Dermis microvascular lymphatic vessel endothelial cell (primary cell): ENCODE measurements at places on chromosomes 2 and 18. TPM values are rescaled to one million over a fixed set of nuclear protein-coding genes. Genes with fewer than 3 reads are reported as not detected.

Gene CFC1
- total RNA-seq, result not detected in 2 replicates

Gene GULP1
- 2.5 and 2.6 TPM in 2 replicates for total RNA-seq

Gene EPAS1
- 109 and 193 TPM in 2 replicates for total RNA-seq

Gene SERPINB13
- not detected in 2 replicates for total RNA-seq

Gene RAB27B
- not detected in 2 replicates for total RNA-seq

Gene SERPINB12
- total RNA-seq, result not detected in 2 replicates

Gene PDE11A
- under 0.01 TPM in 2 replicates for total RNA-seq

Gene LYPD6
- 7.8 and 13.3 TPM in 2 replicates for total RNA-seq

Gene FAHD2B
- total RNA-seq, result 6.7 and 8.9 TPM in 2 replicates

Gene CCDC141
- 0.63 and 1.5 TPM in 2 replicates for total RNA-seq

Gene KATNAL2
- total RNA-seq, result 0.25 and 0.64 TPM in 2 replicates

DNA sequence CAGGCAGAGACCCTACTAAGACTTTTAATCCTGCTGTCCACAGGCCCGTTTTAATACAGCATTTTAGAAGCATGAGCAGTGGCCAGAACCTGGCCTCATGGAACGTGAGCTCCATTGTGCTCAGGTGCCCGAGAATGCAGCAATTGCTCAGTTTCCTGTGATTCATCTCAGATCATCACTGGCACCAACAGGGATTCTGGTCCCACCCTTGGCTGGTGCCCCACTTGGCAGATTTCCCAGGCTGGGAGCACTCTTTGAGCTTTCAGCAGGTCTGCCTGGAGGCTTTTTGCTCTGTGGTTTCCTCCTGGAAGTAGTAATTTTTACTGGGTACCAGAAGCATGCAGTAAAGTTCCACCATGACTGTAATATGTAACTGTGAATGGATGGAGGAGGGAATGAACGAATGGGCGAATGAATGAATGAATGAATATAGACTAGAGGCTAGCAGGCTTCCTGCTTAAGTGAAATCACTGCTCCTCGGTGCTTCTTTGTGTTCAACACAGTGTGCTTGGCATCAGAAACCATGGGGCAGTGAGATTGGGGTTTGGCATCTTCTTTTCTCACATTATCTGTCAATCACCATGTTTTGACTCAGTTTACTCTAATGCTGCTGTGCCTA lies 312.9 kb downstream of the PRKCE start:
- DNase-seq, result peak; percentile 99

- no peak for DNase-seq
Measured at GRCh38 chr2:240166191-240166590, 25.7 kb upstream of the OTOS start.

GRCh38 chr18:80042785-80043184 lies 8.6 kb downstream of the RBFA start:
- DNase-seq, result no peak

DNA sequence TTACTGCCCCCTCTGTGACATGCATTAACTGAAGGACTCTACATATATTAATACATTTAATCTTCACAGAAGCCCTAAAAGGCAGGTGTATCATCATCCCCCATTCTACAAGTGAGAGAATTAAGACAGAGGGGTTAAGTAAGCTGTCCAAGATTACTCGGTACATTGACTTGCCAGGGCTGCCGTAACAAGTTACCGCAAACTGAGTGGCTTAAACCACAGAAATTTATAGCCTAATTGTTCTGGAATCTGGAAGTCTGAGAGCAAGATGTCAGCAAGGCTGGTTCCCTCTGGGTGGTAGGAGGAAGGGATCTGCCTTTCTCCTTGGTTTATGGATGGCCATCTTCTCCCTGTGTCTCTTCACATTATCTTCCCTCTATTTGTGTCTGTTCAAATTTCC lies 605.5 kb downstream of the EPHA4 start:
- no peak for DNase-seq

DNA sequence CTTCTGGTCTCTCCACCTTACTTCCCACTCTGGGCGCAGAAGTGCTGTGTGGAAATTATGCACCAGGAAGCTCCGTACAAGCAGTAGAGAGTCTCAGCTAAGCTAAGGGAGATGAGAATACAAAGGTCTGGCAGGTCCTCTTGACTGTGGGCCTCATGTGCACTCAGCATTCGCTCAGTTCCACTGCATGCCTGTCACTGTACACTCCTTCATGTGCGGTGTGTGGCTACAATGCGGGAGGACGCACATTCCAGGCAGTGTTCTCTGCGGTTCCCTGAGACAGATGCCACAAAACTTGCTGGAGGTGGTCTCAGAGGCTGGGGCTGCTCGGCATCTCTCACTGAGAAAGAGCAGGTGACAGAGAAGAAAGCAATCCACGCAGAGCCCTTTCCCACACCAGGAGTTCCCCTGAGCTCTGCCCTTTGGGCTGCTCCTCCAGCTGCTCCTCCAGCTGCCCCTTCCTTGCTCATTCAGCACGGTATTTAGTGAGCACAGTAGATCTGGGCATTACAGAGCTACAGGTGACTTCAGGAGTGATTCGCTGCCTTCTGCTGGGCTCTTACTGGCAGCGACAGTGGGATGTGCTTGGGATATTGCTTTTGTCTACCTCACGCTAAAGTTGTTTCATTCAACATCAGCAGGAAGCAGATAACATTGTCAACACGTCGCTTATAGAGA lies 176.6 kb downstream of the SH3RF3 start:
- no peak for DNase-seq

DNA sequence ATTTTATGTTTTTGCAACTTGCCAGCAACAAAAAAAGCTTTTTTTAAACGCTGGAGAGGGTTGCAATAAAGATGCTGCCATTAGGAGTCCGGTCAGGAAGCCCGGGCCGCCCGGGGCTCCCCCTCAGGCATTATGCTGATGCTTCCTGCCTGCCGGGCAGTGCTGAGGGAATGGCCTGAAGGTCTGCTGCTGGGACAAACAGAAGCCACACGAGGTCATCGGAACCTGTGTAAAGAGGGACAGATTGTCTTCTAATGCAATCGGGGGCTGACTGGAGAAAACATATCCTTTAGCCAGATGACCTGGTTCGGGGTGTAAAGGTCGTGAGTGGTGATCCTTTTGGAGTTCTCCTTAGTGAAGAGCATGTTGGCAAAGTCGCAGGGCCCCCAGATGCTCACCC lies 2.3 kb downstream of the IMPA2 start:
- DNase-seq, result no peak

DNA sequence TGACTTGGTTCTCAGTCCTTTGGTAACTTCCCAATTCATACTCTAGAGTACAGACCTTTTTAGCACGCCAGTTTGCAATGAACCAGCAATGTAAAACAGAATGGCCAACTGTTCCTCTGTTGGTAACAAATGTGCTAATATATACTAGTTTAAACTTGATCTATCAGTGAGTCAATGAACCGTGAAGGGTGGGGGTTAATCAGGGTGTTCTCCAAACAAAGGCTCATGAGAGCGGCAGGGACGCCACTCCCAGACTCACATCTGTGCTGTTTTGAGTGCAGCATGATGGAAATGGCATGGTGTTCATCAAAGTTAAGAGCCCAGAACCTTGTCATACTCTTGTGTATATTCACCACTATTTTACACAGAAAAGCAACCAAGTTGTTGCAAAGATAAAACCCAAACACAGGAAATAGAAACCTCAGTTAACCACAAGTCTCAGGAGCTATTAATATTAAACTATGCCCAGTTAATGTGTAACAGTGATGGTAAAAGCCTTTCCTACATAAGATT lies 70.3 kb downstream of the CERKL start:
- no peak for DNase-seq

GRCh38 chr18:9380621-9381395 lies 46.2 kb downstream of the TWSG1 start:
- DNase-seq, result no peak

GRCh38 chr2:113175736-113176695 lies 2.2 kb downstream of the PSD4 start:
- no peak for DNase-seq

- DNase-seq, result no peak
Measured at GRCh38 chr2:240558236-240558761, 511 bp upstream of the ANKMY1 start.

- DNase-seq, result no peak
Measured at GRCh38 chr2:215811409-215812345, 201.7 kb downstream of the MREG start.

GRCh38 chr2:12624905-12625598 lies 91.7 kb upstream of the TRIB2 start:
- no peak for DNase-seq

DNA sequence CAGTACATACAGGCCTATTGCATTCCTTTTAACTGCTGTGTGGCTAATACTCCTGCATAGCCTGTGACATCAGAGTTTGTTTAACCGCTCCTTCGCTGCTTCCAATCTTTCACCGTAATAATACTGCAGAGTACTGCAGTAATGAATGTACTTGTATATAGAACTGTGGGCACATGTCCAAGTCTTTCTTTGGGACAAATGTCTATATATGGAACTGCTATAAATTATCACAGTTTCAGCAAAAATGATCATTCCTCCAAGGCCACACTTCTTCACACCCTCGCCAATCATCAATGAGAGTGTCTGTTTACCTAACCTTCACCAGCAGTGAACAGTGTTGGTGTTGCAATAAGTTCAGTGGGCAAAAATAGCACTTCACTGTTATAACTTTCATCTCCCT lies 230.4 kb downstream of the SP3 start:
- DNase-seq, result no peak

DNA sequence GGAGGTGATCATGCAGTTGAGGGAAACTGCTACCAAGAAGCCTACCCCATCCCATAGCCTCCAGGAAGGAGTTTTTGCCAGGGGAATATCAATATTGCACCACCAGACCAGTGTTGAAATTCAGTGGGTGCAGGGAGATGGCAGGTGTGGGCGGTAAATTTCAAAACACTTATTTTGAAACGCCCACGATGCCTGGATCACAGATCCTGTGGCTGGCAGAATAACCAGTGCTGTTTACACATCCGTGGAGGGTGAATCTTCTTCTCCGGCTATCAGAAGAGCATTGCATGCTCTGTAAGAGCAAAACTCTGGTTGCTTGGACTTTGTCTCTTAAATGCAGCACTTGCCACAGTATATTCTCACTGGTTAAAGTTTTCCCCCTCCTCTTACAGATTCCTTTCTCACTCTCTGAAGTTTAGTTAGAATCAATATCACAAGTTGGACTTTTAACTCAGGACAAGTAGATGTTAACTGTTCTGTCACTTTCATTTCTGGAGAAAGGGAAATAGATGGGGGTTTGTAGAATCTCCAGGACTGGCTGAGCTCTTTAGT lies 70.5 kb upstream of the ZCCHC2 start:
- no peak for DNase-seq

- peak; percentile 26 for DNase-seq
Measured at GRCh38 chr2:241950413-241951315, 81.1 kb downstream of the RTP5 start.

- DNase-seq, result no peak
Measured at GRCh38 chr18:63701952-63702351, 808 bp upstream of the SERPINB11 start.

DNA sequence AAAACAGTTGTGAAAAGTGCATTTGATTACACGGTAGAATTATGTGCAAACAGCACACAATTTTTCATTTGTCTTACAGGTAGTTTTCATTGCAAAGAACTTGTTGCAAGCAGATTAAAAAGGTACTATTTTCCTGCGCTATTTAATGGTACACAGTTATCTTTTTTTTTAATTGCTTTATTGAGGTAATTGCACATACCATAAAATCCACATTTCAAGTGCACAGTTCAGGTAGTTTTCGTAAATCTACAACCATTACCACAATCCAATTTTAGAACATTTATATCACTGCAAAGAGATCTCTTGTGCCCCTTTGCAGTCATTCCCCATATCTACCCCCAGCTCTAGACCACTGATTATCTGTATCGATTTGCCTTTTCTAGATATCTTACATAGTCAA lies 2.6 kb upstream of the GALNT1 start:
- DNase-seq, result no peak

DNA sequence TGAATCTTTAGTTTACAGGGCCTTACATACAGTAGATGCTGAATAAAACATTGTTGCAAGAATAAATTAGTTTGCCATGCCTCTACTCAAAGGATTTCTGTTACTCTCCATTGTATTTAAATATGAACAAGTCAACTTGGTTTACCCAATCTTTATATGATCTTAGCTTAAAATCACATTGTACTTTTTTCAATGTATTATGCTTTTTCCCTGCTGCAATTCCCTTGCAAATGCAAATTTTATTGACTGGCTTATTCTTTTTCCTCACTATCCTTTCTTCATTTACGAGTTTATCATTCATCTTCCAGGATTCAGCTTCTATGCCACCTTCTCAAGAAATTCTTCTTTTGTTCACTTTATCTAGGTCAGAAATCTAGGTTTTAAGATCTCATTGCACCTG lies 571.4 kb upstream of the ZNF804A start:
- DNase-seq, result no peak

DNA sequence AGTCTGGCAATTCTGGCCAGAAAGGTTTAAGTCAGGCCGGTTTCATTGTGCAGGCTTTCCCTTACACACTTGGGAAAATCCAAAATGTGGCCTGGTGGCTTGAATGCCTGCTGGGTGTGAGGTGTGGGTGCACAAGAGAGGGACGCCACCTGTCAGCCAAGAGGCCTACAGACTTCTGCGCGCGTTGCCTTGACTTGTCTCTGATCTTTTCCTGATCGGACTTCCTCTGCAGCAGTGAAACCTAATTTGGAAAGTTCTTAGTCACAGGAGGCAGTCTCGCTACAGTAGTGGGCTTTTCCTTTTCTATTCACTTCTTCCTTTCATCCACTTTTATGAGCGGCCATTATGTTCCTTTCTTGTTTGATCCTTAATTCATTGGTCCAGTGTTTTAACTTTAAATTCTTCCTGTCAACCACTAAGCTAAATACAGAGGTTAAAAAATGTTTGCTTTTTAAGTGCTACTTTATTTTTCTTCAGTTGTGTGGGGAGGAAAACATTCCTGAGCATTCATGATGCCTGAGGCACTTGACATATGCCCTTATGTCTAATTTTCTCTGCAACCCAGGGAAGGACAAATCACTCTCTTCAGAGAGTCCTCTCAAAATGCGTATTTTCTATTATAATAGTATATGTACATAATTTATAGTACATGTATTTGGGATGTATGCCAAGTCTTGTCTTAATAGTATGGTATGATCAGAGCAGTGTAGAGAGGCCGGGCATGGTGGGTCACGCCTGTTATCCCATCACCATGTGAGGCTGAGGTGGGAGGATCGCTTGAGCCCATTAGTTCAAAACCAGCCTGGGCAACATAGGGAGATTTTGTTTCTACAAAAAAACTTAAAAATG lies 128.9 kb downstream of the WDSUB1 start:
- peak; percentile 71 for DNase-seq

GRCh38 chr2:109711230-109712122 lies 82.6 kb upstream of the RGPD5 start:
- DNase-seq, result peak; percentile 31

- DNase-seq, result no peak
Measured at GRCh38 chr2:235328991-235329390, 164.9 kb upstream of the AGAP1 start.
